ENCODE measurements at places on chromosomes 1 and 21.

DNA sequence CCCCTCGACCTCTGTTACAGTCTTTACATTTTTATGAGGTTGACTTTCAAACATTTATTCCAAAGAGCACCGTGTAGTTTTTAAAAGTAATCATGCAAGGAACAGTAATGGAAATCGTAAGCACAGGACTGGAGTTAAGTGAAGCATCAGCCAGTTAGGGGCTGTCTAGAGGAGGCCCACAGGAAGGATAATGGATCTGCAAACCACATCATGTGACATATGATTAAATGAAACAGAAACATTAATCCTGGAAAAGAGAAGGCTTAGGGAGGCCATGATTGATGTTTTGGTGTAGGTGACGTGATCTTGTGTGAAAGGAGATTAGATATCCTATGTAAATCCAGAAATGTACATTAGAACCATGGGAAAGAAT lies 25.0 kb downstream of the RGS7 start:
- no peak for DNase-seq

GRCh38 chr1:43760745-43761317 lies 53.5 kb downstream of the ST3GAL3 start:
- DNase-seq: no peak

- no peak for DNase-seq
Observed at GRCh38 chr1:36257375-36257767, 33.1 kb downstream of the THRAP3 start.

- DNase-seq: no peak
Observed at GRCh38 chr1:162107911-162108310, 38.4 kb downstream of the NOS1AP start.

DNA sequence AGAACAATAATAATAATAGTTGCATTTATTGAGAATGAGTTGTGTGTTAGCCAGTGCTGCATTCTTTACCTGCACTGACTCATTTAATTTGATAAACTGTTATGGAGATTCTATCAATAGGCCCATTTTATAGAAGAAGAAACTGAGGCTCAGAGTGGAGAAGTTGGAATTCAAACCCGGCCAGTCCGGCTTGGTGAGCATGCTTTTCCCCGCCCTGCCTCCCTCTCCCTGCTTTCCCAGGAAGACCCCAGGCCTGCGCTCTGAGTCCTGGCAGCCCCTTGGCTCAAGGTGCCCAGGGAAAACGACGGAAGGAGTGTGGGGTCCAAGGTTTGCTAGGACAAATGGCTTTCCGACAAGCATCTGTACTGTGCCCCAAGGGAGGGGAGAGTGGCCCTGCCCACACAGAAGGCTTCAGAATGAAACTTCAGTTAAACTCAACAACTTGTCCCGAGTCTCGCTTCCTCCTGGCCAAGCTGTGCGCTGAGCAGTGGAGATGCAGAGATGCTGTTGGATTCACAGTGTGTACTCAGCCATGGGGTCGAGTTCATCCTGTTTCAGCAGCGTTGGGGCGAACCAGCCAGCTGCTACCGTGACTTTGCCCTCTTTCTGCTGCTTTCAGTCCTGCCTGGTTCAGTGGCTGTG lies 23.3 kb upstream of the PADI6 start:
- no peak for DNase-seq

DNA sequence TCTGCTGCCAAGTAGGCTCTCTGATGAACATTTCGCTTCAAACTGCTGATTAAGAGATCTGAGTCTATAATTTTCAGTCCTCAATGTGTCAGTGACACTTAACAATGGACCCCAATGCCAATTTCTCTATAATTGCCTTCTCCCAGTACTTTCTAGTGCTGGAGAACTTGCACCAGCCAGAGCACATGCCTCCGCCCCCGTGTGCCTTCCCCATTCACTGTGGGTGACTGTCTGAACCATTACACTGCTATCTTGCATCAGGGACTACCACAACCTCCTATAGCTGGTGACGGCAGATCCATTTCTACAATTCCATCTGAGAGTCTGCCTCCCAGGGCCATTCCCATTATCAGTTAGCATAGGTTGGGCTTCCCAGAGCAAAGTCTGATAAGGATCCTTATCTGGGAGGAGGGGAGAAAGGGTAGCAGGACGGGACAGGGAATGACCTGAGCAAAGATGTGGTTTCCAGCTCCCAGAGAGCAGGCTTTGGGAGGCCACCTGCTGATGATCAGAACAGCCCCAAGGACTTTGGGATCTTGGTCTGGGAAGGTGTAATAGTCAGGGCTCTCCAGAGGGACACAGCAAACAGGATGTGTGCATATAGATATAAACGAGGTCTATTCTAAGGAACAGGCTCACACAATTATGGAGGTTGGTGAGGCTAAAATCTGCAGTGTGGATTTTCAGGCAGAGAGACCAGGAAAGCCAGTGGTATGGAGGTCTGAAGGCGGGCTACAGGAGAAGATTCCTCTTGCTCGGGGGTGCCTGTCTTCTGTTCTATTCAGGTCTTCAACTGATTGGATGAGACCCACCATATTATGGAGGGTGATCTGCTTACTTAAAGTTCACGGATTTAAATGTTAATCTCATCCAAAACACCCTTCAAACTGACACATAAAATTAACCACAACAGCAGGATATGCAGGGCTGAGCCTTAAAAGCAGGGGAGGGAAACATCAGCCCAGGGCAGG lies 238.2 kb downstream of the PTPRU start:
- DNase-seq: no peak

- no peak for DNase-seq
Observed at GRCh38 chr1:199064971-199065370, 426.1 kb downstream of the PTPRC start.

- no peak for DNase-seq
Observed at GRCh38 chr1:219582296-219582695, 30.6 kb downstream of the ZC3H11B start.

DNA sequence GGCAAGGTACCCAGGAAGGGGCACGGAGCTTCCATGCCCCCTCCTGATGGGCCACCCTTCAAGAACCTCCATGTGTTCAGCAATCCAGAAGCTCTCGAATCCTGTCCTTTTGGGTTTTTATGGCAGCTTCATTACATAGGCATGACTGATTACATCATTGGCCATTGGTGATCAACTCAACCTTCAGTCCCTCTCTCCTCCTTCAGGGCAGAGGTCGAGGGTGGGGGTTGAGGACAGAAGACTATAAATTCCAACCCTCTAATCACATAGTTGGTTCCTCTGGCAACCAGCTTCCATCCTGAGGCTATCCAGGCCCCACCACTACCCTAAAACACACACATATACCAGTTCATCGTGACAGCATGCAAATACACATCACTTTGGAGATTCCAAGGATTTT lies 135.7 kb downstream of the ZNF281 start:
- DNase-seq: no peak

DNA sequence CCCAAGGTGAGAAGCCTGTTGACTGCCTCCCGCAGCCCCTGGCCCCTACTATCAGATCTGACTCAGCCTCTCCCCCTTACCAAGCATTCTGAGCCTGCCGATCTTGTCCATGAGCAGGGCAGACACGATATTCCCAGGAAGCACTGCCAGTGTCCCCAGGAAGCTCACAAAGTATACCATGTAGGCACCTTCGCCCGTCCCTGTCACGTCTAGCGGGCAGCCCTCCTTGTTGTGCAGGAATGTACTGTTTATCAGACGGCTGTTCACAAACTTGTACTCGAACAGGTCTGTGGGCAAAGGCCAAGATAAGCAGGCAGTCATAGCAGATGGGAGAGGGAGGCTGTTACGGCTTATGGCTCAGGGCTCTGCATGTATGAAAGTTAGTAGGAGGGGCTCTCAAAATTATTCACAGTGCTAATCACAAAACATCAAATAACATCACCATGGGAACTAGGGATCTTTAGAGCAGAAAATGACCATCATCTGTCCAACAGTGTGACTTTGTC lies 7.3 kb downstream of the BOLA1 start:
- no peak for DNase-seq

- no peak for DNase-seq
Observed at GRCh38 chr1:9316080-9316444, 23.4 kb downstream of the SPSB1 start.

DNA sequence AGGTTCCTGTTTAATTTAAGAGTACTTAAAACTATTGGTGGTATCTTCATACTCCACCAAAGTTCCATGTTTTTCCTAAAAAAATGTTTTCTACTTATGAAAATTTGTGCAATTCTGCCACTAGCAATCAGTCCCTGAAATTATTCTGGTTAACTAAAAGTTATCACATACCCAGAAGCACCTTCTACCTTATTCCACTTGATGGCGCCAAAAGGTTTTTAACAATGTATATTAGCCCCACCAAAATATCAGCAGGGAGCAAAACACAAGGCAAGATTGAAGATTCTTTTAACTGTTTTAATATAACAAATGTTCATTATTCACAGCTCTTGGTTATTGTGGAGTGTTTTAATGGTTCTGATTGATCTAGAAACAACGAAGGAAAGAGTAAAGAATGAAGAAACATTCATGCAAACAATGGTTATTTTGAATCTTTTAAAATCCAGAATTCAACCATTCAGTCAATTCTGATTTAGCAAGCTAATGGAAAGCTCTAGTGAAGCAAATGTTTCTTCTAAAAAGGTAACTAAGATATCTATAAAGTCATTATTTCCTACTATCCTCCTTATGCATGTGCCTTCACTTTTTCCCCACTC lies 67.2 kb downstream of the TTLL7 start:
- no peak for DNase-seq

DNA sequence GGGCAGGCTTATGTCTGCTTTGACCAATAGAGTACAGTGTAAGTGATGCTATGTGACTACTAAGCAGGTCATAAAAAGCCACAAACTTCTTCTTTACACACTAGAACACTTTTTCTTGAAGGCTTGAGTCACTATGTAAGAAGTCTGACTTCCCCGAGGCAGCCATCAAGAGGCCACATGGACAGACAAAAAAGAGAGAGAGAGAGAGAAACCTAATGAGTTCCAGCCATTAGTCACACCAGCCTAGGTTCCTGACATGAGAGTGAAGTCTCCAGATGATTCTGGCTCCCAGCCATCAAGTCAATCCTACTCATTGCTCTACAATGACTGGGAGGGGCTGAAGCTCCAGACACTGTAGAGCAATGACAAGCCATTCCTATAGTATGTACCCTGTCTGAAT lies 101.4 kb downstream of the LHX9 start:
- DNase-seq: no peak

GRCh38 chr1:56135864-56136147 lies 443.6 kb downstream of the PLPP3 start:
- DNase-seq: no peak

DNA sequence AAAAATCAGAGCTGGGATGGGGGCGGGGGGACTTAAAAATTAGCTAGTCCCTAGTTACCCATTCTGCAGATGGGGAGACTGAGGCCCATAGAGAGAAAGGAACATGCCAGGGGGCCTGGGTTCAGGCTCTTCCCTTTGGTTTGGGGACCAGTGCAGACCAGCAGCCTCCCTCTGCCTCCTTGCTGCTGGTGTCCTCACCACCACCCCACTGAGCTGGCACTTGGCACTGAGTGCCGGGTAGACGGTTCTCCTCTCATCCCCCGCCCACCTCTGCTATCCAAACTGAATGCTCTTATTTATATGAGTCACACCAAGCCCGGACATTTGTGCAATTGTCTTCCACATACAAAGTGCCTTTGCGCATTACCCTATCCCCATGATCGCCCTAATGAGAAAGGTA lies 39.2 kb downstream of the CAMK2N1 start:
- no peak for DNase-seq

DNA sequence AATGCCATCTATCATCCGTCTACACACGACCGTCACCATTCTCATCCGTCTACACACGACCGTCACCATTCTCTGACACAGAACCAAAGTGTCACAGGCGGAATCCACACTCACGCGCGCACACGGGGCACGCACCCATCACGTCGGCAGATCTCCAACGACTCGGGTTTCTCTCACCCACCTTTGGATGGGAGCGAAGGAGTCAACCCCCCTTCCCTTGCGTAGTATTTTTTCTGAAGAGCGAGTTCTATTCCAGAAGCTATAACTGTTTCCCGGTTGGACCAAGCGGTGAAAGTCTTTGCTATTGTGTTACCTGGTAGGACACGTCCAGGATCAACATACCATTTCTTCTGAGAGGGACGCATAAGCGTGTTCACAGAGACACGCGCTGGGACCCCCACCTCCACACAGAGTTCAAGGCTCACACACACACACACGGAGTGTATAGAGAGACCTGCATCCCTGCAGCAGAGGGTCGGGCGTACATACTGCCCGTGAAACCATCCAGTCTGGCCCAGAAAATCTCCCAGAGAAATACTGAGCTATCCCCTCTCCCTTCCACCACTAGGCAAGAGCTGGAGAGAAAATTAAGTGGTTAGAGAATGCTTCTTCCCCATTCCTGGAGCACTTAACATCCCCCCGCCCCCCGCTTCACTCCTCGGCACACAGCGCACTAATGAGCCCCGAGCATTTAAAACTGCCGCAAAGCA lies 741 bp downstream of the DUSP10 start:
- DNase-seq: no peak

GRCh38 chr1:234476172-234476571 lies 2.8 kb downstream of the TARBP1 start:
- no peak for DNase-seq

GRCh38 chr1:204127597-204128242 lies 24.1 kb downstream of the ETNK2 start:
- no peak for DNase-seq

DNA sequence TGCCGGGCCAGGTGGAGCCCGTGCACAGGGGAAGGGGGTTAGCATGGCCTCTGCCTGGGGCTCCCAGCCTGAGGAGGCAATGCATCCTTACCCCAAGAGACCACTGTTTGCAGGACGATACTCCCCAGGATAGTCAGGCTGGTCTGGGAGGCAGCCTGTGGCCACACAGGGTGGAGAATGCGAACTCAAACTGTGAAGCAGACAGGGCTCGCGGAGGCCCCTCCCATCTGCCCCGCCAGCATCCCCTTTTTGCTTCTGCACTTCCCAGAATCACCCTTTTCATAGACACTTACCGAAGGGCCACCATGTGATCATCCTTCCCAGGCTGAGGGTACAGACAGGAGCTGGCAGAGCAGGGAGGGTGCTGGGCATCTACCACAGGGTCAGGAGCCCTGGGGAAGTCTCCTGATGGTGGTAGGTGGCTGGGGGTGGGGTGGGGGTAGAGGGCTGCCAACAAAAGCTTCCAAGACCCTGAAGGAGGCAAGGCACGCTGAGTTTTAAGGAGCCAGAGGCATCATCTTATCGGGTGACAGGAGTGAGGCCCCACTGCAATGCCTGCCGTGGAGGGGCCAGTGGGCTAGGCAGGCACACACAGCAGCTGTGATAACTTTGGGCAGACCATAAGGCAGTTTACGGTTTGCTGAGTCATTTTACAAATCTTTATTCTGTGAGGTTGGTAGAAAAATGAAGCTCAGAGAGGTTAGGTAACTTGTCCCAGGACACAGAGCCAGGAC lies 31.3 kb upstream of the BTG2 start:
- no peak for DNase-seq

DNA sequence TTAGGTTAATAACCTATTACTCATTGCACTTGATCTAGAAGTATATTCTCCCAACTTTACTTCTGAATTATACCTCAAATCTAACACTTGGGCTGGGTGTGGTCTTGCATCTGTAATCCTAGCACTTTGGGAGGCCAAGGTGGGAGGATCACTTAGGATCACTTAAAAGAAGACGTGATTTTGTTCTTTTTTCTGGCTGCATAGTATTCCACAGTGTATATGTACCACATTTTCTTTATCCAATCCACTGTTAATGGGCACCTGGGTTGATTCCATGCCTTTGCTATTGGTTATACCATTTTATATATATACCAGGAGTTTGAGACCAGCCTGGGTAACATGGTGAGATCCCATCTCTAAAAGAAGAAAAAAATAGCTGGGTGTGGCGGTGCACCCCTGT lies 48.5 kb upstream of the TSNAX start:
- DNase-seq: no peak
